Stomach (tissue), 19 donors: ENCODE measurements at places on chromosomes 2 and 18. TPM values are rescaled to one million over a fixed set of nuclear protein-coding genes. Genes with fewer than 3 reads are reported as not detected.
A peak's percentile ranks its signal among the peaks of the same experiment; 100 is the strongest.

DSG1 gene
- not detected for total RNA-seq

DNA sequence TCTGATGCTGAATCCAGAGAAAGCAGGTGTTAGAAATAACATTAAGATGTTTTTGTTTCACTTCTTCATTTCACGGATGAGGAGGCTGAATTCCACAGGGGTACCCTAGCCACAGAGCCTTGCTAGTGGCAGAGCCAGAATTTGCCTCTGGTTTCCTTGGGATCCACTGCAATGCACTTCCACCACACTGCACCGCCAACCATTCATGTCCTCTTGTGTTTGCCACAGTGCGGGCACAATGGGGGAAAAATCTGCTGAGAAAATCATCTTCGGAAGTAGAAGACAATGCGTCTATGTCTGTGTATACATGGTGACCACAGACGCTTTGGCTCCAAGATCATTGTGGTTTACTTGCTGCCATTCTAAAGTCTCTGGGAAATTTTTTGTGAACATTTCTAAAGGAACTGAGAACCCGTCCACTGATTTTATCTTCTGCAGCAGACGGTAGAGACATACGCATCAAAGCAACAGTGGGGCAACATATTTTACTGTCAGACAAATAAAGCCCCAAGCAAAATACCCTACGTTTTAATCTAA, 14.9 kb downstream of the ICOS start:
- H3K4me1 ChIP-seq, result no peaks in the 10 kb centered on the region
- DNase-seq, result no peak
- H3K4me3 ChIP-seq, result no peak overlapping the region
- no peaks in the 10 kb centered on the region for H3K36me3 ChIP-seq
- H3K27me3 ChIP-seq, result no peaks in the 10 kb centered on the region

- no peaks in the 10 kb centered on the region for H3K36me3 ChIP-seq
- no peak overlapping the region for H3K4me3 ChIP-seq
- no peak overlapping the region for H3K27ac ChIP-seq
- no peak for DNase-seq
- peaks cover 9% of the 10 kb centered on the region for H3K4me1 ChIP-seq
Observed at GRCh38 chr2:40210968-40211353, 240.9 kb downstream of the SLC8A1 start.

B3GNT7 gene
- 13.4 TPM for total RNA-seq

- H3K27ac ChIP-seq, result no peak overlapping the region
- no peak overlapping the region for H3K4me3 ChIP-seq
- DNase-seq, result no peak
- no peaks in the 10 kb centered on the region for H3K27me3 ChIP-seq
- H3K4me1 ChIP-seq, result peaks cover 7% of the 10 kb centered on the region
- no peaks in the 10 kb centered on the region for H3K36me3 ChIP-seq
Observed at GRCh38 chr2:170305711-170306110, 127.8 kb downstream of the MYO3B start.

LOXL3 gene
- 49.0 TPM for total RNA-seq

LAMA3 gene
- 68.5 TPM for total RNA-seq

SDC1 gene
- total RNA-seq, result 21.0 TPM

FBXO48 gene
- not detected for total RNA-seq

DNA sequence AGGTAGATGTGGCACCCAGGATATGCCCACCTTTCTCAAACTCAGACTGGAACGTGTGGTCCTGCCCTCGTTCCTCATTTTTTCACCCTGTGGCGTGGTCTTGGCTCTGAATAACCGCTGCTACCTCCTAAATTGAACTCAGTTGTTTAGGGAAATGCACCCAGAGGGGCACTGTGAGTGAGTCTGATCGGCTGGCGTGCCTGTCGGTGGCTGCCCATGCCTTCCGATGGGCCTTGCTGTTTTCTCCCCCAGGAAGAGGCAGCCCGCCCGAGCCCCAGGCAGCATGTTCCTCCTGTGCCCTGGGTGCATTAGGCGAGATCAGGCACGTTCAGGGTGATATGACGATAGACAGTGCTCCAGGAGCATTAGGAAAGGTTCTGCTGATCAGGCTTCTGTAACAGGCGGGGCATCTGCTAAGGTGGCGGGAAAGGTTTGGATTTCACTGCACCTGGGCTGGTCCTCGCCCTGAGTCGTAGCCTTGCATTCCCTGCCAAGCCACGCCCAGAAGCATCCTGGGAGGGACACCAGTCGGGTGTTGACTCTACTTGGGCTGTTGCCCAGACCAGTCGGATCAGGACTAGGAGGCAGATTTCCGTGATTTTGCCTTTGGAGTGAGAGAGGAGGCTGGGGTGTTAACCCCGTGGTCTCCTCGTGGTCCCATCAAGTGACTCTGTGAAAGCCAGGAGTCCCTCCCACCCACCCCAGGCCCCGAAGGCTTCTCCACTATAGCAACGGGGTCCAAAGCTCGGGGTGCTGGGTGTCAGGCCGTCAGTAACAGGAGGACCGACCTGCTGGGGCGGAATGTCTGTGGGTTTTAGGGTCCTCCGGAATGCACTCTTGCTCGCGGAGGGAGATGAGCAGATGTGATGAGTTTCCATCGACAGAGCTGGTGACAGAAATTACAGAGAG, 75.1 kb downstream of the SH3BP4 start:
- no peaks in the 10 kb centered on the region for H3K36me3 ChIP-seq
- H3K27me3 ChIP-seq, result no peaks in the 10 kb centered on the region
- H3K4me1 ChIP-seq, result peaks cover 28% of the 10 kb centered on the region
- H3K4me3 ChIP-seq, result no peak overlapping the region

DNA sequence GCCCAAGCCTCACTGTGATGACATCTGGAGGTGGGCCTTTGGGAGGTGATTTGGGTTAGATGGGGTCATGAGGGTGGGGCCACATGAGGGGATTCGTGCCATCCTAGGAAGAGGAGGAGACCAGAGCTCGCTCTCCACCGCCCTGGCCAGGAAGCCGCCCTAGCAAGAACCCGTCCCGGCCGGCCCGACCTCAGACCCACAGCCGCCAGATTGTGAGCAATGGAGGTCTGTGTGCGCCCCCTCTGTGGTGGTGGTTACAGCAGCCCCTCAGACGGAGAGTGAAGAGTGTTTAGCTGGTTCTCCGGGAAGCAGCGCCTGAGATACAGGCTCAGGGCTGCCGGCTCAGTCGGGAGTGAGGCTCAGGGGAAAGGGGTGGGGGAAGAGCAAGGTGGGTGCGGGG, 83.3 kb downstream of the RTP5 start:
- peaks cover 10% of the 10 kb centered on the region for H3K4me1 ChIP-seq
- no peaks in the 10 kb centered on the region for H3K36me3 ChIP-seq
- no peak overlapping the region for H3K4me3 ChIP-seq
- no peak overlapping the region for H3K27ac ChIP-seq
- no peak for DNase-seq

NEU4 gene
- total RNA-seq, result not detected

DNA sequence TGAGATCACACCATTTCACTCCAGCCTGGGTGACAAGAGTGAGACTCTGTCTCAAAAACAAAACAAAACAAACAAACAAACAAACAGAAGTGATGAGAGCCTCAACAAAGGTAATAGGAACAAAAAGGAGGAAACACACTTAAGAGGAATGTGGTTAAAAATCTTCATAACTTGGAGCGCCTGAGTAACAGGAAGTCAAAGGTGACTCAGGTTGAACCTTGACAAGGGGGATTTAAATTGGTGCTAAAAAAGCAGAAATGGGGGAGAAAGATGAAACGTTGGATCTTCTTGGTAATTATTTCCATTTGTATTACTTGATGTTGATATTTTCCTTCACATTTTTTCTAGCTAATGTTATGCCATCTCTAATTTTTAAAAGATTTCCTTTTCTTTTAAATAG, 318.5 kb upstream of the TCF4 start:
- H3K36me3 ChIP-seq, result no peaks in the 10 kb centered on the region
- H3K27ac ChIP-seq, result no peak overlapping the region
- H3K4me3 ChIP-seq, result no peak overlapping the region
- DNase-seq, result no peak

DNA sequence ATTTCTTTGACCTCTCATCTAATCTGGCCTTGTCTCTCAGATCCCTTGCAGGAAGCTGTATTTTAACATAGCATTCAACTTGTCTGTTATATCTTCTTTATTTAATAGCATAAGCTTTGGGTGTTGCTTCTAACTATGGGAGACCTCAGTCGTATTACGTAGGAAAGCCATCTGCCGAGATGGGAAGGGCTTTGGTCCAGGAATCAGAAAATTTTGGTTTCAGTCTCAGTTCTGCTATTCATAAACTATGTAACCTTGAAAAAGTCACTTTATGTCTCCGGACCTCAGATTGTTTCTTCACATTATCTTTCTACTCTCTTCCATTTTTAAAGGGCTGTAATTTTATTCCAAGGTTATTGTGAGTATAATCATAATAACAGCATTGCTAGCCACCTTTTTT, 297.7 kb downstream of the SATB2 start:
- H3K27me3 ChIP-seq, result no peaks in the 10 kb centered on the region
- H3K4me1 ChIP-seq, result no peaks in the 10 kb centered on the region
- no peaks in the 10 kb centered on the region for H3K36me3 ChIP-seq
- no peak overlapping the region for H3K27ac ChIP-seq

GRCh38 chr2:173394091-173394974, 39.7 kb downstream of the CDCA7 start:
- H3K27ac ChIP-seq, result no peak overlapping the region
- H3K4me3 ChIP-seq, result no peak overlapping the region
- H3K27me3 ChIP-seq, result no peaks in the 10 kb centered on the region
- no peaks in the 10 kb centered on the region for H3K4me1 ChIP-seq
- DNase-seq, result no peak

DNA sequence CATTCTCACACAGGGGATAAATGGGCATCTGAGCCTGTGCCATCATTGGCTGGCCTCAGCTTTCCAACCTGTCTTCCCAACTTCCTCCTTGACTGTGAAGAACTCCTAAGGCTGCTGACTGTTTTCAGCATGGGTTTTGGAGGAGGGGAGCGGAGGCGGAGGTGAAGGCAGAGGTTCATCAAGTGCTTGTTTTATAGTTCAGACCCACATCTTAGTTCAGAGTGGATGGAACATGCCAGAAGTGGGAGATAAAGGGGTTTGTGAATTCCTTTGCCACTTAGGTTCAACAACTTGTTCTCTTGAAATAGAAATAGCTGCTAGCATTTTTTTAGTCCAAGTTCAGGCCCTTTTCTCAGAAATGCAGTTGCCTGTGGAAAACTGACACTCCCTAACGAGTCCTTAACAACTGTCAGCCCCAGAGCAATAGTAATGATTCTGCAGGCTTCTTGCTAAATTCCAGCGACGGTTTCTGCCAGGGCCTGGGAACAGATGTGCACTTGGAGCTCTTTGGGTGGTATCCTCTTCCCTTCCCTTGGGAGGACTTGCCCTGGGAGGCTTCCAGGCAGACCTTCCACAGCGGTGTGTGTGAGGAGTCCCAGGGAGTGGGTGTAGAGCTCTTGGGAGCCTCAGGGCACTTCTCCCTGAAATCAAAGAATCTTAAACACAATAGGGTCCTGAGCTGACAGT, 30.1 kb upstream of the ITGA6 start:
- no peaks in the 10 kb centered on the region for H3K27me3 ChIP-seq
- H3K4me1 ChIP-seq, result peaks cover 8% of the 10 kb centered on the region
- peak overlapping the region; percentile 26 for H3K27ac ChIP-seq
- H3K4me3 ChIP-seq, result no peak overlapping the region
- H3K36me3 ChIP-seq, result no peaks in the 10 kb centered on the region

DNA sequence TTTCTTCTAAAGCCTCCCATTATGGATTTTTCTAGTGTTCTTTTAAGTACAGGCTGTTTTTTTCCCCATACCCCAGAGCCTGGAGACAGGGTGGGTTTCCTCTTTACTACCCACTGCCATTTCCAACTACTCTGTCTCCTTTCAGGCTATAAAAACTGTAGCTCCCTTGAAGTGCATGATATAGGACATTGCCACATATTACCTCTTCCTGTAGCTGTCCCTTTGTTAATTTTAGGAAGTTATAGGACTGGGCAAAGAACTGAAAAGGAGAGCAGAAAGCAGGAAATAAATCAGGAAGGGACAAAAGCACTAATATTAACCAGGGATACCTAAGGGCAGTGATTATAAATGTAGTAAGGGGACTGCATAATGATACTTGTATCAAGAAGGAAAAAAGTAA, 54.1 kb downstream of the VIL1 start:
- H3K27ac ChIP-seq, result no peak overlapping the region
- H3K27me3 ChIP-seq, result no peaks in the 10 kb centered on the region
- no peak for DNase-seq
- H3K4me3 ChIP-seq, result no peak overlapping the region
- peaks cover 54% of the 10 kb centered on the region for H3K36me3 ChIP-seq
- peaks cover 5% of the 10 kb centered on the region for H3K4me1 ChIP-seq

- H3K4me3 ChIP-seq, result no peak overlapping the region
- H3K27me3 ChIP-seq, result no peaks in the 10 kb centered on the region
- H3K27ac ChIP-seq, result no peak overlapping the region
- no peaks in the 10 kb centered on the region for H3K36me3 ChIP-seq
Observed at GRCh38 chr2:118425191-118425590, 336.9 kb downstream of the INSIG2 start.

DNA sequence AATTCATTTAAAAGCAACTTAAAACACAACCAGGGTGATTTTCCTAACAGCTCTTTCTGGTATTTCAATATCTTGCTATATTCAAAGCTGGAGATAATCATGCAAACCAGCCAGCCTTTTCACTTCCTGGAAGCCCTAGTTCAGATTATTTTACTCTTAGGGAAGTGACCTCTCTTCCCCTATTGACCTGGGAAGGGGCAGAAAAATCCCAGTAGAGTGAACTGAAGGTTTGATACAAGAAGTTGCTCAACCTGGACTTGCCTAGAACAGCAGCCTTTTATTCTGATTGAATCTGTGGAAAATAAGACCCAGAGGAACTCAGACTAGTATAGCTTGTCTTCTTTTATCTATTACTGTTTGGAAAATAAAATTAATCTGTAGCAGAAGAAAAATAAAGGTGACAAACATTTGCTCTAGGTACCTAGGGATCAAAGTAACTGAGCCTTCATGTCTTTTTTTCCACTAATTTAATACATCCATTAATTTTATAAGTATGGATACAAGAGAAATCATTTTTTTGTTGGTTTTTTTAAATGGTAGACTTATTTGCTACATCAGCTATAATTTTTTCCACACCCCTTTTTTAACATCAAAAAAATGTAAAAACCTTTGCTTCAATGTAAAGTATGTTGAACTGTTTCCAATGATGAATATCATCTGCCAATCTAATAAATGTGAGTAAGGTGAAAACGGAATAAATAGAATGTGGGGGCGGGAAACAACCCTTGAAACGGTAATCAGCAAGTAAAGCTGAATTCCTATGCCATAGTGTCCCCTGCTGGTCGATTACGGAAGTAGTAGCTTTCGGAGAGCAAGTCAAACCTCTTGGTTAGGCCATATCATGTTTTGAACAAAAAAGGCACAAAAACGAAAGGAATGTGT, 629.9 kb downstream of the NRXN1 start:
- no peaks in the 10 kb centered on the region for H3K27me3 ChIP-seq
- H3K4me1 ChIP-seq, result no peaks in the 10 kb centered on the region
- H3K27ac ChIP-seq, result no peak overlapping the region
- H3K4me3 ChIP-seq, result no peak overlapping the region

- no peaks in the 10 kb centered on the region for H3K27me3 ChIP-seq
- no peaks in the 10 kb centered on the region for H3K36me3 ChIP-seq
- no peak for DNase-seq
- no peaks in the 10 kb centered on the region for H3K4me1 ChIP-seq
- H3K27ac ChIP-seq, result no peak overlapping the region
Observed at GRCh38 chr2:78093436-78093835, 571.3 kb upstream of the LRRTM4 start.

ASB18 gene
- total RNA-seq, result not detected

ADGRF3 gene
- total RNA-seq, result 0.29 TPM

OTX1 gene
- not detected for total RNA-seq
